Right forelimb (tissue), 1 donor: ENCODE measurements at places on chromosomes 11 and 22.
A peak's percentile ranks its signal among the peaks of the same experiment; 100 is the strongest.

DNA sequence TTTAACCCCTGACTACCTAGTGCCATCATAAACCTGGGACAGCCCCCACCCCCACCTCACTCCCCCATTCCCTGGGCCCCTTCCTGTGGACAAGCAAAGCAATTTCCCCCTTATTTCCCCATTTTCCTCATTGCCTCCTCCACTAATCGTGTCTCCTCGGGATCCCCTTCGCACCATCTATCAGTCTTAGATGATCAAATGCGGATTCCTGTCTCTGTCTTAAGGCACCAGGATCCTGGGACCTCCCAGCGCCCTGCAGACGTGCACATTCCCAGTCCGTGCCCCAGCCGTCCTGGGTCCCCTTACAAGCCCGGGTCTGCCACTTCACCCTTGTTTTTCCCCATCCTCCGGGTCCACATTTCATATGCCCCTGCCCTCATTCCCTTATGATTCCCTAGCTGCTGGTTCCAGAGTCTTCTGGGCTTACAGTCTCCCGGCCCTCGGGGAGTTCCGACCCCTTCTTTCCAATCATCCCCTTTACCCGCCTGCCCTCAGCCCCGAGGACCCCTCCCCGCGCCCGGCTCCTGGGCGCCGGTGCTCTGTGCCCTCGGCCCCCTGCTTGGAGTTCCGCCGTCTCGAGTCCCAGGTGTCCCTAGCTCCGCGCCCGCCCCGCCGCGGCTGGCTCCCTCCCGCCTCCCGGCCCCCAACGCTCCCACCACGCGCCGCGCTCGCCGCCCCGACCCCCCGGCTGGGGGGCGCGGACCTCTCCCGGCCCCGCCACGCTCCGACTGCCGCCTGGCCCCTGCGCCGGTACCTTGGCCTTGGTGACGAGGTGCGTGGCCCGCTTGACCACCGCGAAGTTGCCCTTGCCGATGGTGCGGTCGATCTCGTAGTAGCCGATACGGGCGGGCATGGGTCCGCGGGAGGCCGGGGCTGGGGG, 599 bp downstream of the SIK3 start:
- peak; percentile 71 for DNase-seq

GRCh38 chr11:103623933-103624332, 412.5 kb upstream of the DDI1 start:
- no peak for DNase-seq

- DNase-seq = no peak
These were observed 2.1 kb downstream of the OR9G1 start for GRCh38 chr11:56700914-56701485.

- peak; percentile 39 for DNase-seq
These were observed 48.7 kb downstream of the TSPAN18 start for GRCh38 chr11:44775366-44775984.

- no peak for DNase-seq
These were observed 5.1 kb upstream of the PPFIA1 start for GRCh38 chr11:70265341-70265740.

DNA sequence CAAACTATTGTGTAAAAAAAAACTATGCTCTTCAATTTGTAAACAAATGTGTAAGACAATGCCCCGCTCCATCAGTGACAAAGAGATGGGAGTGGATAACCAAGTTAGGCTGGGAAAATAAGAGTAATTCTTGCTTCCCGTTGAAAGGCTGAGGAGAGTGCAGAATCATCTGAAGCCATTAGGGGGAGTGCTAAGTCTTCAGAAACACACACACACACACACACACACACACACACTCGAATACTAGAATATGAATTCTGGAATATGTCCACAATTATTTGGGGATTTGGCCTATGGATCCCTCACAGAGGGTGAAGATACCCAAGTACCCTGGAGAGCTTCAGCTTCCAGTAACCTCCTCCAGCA, 27.8 kb upstream of the ROBO3 start:
- no peak for DNase-seq

DNA sequence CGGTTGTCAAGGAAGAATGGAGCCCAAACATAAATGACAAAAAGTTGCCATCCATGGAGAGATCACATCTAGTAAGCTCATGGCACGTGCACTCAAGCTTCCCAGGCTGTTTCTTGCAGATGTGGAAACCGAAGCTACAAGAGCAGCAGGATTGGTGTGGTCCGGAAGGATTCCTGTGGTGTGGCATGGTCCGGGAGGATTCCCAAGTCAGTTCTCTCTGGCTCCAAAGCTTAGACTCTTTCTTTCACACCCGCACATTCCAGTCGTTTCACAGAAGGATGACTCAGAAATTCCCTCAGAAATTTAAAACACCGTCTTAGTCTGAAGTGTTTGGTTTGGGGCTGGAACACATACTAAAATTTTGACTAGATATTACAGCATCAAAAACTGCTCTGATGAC, 78.0 kb upstream of the DRD2 start:
- DNase-seq = peak; percentile 55

- DNase-seq = no peak
These were observed 15.0 kb downstream of the TSKU start for GRCh38 chr11:76798202-76798581.

DNA sequence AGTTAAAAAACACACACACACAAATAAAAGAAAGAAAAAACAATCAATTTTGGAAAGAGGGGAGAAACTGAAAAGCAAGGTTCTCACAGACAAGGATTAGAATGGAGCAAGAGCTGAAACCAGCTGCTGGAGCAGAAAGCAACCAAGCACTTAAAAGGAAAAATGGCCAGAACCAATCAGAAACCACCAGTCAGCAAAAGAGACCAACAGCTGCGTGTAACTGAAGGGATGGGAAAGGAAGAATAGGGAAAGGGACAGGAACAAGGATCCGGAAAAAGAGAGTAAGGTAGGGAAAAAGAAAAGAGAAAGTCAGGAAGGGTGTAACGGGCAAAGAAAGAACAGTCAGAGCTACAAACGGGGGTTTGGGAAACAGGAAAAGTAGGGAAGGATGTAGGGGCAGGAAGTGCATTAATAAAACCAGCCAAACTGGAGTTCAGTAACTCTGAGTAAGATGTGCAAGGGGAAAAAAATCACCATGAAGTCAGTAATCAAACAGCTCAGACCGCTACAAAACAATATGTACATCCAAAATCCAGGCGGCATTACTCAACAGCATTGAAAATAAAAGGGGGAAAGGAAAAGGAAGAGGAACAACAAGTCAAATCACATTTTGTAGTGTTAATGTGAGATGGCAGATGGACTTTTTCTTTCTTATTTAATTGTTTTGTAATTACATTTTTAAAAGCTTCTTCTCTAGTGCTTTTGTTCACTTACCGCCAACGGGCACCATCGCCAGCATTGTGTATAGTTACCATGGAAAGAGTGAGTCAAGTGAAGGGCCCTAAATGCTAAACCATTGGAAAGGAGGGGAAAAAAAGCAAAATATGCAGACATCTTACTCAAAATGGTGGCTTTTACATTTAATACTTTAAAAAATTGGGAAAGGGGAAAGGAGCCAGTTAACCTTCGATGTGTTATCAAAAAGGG, 49.2 kb downstream of the APOL5 start:
- no peak for DNase-seq

- no peak for DNase-seq
These were observed 2.6 kb downstream of the KCNC1 start for GRCh38 chr11:17736930-17737817.

- DNase-seq = no peak
These were observed 251.4 kb downstream of the LUZP2 start for GRCh38 chr11:24748261-24748660.

DNA sequence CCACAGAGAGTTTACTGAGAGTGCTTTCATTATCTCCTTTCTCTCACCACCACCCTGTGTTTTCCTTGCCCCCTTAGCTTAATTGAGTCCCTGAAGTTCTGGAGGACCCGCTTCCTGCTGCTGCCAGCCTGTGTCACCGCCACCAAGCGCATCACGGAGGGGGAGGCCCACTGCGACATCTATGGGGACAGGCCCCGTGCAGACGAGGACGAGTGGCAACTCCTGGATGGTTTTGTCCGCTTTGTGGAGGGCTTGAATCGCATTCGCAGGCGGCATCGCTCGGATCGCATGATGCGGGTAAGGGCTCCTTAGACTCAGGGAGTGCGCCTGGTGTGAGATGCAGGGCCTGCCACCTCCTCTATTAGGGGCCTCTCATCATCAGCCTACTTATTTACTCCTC, 91.1 kb downstream of the DEPDC5 start:
- DNase-seq = no peak

- DNase-seq = no peak
These were observed 60.5 kb downstream of the SVIP start for GRCh38 chr11:22769081-22769480.

DNA sequence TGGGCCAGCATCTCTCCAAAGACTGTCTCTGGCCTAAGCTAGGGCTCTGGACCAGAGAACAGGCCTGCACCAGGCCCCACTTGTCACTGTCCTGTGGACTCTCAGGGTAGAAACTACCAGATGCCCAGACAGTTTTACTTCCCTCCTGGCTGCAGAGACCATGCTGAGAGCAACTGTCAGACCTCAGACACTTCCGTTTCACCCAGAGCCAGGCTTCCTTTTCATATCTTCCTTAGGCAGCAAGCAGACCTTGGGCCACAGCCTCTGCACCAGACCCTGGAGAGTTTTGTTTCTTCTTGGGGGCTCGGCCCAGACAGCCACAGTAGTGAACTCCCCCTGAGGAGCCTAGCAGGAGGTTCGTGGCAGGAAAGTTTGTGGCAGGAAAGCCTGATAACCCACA, 12.1 kb upstream of the FCHSD2 start:
- no peak for DNase-seq

- no peak for DNase-seq
These were observed 10.5 kb upstream of the JHY start for GRCh38 chr11:122872046-122872445.

DNA sequence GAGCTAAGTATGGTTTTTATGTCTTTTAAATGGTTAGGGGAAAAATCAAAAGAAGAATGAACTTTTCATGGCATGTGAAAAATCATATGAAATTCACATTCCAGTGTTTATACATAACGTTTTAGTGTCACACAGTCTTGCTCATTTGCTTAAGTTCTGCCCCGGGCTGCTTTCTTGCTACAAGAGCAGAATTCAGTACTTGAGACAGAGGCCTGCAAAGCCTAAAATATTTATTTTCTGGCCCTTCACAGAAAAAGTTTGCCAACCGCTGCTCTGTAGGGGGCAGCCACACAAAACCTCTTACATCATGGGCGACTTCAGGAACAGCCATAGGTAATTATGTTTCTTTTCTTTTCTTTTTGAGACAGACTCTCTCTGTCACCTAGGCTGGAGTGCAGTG, 1.0 kb upstream of the ATG2A start:
- no peak for DNase-seq

GRCh38 chr22:45628515-45628914, 43.1 kb upstream of the ATXN10 start:
- DNase-seq = no peak

GRCh38 chr11:72430741-72431570, 3.4 kb downstream of the CLPB start:
- DNase-seq = peak; percentile 53

DNA sequence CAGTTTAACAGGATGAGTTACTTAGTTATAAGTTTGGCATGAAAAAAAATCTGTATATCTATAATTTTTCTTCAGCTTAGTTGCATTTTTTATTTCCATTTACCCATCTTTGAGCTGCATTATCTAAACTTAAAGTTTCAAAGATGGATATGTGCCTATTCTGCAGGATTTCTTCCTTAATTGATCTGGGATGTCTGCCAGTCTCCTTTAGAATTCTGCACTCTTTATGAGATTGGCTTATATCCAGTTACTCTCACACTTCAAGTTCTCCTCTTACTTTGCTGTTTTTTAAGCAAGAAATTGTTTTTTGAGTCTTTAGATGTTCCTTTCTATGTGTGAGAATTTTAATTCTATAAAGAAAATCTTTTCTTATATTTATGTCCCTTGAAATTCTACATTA, 5.1 kb upstream of the PDGFD start:
- no peak for DNase-seq

DNA sequence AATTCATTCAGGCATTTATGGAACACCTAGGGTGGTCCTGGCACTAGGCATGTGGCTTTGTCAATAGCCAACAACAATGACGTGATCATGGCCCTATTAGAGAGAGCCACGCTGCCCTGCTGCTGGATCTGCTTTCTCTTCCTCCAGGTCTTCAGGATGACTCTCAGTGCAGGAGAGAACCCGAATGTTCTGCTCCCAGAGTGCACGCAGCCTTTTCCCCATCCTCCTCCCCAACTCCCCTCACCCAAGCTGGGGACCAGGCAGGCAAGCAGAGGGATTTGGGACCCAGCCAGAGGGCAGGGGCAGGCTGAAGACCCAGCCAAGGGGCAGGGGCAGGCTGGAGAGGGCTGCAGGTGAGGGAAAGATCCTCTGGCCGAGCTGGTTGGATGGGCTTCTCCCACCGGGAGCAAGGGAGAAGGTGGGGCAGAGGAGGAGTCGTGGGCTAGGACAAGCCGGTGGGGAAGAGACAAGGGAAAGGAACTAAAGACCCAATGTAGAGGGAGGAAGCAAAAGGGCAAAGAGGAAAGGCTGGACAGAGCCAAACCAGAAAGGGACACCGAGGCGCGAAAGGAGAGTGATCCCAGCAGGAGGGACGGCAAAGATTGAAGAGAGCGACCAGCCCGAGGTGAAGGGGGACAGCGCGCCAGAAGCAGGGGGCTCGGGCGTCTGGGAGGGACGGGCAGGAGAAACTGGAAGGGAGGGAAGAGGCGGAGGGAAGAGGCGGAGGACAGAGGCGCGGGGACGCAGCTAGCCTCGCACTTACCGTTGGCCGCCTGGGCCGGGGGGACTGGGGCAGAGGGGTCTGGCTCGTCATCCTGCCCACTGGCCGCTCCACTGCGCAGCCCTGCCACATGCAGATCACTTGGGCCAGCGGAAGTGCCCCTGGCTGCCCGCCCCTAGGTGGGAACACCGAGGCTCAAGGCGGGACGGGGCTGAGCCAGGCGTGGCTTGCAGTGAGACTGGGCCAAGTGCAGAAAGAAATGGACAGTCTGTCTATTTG, at the start of gene KCTD14:
TSS of gene KCTD14 (minus strand) at position 880 of the 1,000 bp plus-strand sequence. CDS start at position 853, 27 bp downstream.
- DNase-seq = peak; percentile 72

GRCh38 chr22:22368516-22368915, 123.9 kb downstream of the VPREB1 start:
- DNase-seq = no peak

DNA sequence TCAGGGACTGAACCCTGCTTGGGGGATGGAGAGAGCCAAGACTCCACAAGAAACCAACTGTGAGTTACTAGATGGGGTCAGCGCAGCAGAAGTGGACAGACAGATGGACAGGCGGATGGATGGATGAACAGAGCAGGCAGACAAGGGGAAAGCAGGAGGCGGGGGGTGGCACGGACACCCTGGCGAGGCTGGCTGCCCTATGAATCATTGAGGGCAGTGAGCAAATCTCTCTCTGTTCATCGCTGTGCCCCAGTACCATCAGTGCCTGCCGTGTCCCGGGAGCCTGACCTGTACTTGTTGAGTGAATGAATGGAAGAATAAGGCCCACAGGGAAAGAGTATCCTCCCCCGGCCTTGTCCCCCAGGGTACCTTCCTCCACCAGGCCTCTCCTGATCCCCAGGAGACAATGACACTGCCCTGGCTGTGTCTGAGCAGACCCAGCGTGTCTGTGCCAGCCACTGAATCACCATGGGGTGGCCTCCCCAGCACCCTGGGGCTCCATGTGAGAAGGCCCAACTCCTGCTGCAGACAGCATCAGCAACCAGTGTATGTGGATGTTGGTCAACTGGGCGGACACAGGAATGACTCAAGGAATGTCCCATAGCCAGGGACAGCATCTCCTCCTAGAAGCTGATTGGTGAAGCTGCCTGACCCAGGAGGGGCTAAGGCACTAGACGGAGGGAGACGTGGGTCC, 5.1 kb upstream of the KLHL35 start:
- no peak for DNase-seq

GRCh38 chr11:93279851-93280347, 50.6 kb upstream of the DEUP1 start:
- no peak for DNase-seq

- DNase-seq = no peak
These were observed 13.0 kb upstream of the MYEOV start for GRCh38 chr11:69280994-69281393.

GRCh38 chr22:22060200-22061084, 77.9 kb upstream of the TOP3B start:
- DNase-seq = peak; percentile 53
